ENCODE measurements at places on chromosomes 1 and 21.

GRCh38 chr1:57423135-57423655 is 665 bp downstream of the DAB1 start:
- DNase-seq: no peak

GRCh38 chr21:36021251-36021837 is 39.0 kb downstream of the SETD4 start:
- no peak for DNase-seq

DNA sequence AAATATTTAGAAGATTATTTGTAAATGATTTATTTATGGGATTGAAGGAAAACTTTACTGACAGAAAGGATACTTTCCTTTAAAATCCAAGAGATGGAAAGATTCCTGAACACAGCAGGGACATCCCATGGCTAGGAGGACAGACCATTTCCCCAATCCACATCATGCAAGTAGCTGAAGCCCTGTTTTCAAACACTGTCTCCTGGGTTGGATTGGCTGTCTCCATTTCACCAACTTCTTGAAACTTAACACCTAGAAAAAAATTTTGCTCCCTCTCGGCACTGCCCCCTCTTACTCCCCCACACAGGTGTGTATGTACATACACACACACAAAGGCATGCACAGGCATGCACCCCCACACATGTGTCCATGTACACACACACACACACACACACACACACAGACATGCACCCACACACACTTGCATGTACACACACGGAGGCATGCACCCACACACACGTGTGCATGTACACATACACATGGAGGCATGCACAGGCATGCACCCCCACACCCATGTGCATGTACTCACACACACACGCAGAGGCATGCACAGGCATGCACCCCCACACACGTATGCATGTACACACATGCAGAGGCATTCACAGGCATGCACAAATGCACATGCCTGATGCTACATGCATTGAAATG is 320.0 kb downstream of the CHRM3 start:
- DNase-seq: no peak

DNA sequence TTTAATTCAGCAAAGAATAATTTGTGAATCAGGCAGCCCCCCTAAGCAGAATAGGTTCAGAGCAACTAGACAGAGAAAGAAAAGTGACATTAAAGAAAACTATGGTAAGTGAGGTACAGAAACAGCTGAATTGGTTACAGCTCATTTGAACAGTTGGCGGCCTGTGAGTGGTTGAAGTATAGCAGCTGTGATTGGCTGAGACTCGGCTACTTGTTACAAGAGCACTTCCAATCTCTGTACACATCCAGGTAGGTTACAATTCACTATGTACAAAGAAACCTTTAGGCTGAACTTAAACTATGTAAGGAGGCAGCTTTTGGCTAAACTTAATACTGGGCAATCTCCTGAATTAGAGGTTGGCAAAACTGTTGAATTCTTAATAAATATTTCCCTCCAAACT is 171.1 kb upstream of the LHX8 start:
- no peak for DNase-seq

DNA sequence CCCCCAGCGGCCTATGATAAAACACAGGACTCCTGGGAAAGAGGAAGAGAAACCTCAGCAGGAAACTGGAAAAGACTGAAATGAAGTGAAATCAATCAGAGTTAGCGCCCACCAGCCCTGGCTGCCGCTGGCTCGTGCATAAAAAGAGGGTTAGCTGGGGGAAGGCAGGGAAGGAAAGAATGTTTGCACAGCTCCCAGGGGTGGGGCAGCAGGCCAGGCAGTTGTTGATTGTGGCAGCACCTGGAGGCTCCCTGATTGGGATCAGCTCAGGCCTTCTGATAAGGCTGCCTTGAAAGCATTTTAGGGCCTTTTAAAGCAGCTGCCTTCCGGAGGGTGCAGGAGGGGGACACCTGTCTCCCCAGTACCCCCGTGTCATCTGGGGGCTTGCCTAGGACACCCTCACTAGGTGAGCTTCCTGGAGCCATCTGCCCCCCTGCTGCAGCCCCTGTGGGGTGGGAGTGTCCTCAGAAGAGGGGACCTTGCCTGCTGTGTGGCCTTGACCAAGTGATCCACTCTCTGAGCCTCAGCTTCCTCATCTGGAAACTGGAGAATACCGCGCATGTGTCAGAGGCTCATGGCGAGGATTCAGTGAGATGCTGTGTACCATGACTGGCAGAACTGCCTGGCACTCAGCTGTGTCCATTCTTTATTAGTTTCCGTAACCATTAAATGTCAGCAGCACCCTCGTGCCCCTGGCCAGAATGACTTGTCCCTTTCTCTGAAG is 6.6 kb downstream of the EPHB2 start:
- no peak for DNase-seq

- DNase-seq: no peak
These were observed 3.2 kb upstream of the ARHGAP30 start for GRCh38 chr1:161072751-161073449.

DNA sequence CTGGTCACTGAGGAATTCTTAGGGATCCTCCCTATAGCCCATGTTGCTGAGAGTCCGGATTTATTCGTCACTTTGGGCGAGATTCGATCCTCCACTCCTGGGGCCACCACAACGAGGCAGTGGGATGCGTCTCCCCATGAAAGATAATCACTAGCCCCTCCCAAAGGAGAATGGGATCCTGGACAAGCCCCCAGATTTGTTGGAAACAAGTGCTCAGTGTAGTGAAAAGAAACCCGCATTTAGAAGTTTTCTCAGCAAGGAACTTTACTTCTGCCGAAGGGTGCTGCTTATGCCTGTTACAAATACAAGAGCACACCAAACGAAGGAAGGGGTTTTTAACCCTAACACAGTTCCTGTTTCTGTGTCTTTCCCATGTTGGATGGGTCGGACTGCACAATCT is 83.3 kb downstream of the ZFYVE9 start:
- DNase-seq: no peak

- no peak for DNase-seq
These were observed 52.8 kb downstream of the ELK4 start for GRCh38 chr1:205578780-205579571.

DNA sequence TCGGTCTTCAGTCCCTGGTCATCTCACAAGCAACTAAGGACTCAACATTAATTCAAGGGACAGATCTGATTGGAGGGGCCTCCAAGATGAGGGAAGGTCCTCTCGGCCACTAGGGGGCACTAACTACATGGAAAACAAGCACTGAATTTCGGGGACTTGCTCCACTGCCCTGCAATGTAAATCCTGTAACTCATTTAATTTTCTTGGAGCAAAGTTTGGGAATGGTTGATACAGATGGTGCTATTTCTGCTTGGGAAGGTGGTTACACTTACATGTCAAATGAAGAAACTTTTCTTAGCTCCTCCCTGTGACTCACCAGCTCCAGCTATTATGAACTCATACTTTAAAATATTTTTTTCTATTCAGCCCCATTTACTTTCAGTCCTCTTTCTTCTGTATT is 97.4 kb upstream of the KCNJ15 start:
- peak; percentile 32 for DNase-seq

DNA sequence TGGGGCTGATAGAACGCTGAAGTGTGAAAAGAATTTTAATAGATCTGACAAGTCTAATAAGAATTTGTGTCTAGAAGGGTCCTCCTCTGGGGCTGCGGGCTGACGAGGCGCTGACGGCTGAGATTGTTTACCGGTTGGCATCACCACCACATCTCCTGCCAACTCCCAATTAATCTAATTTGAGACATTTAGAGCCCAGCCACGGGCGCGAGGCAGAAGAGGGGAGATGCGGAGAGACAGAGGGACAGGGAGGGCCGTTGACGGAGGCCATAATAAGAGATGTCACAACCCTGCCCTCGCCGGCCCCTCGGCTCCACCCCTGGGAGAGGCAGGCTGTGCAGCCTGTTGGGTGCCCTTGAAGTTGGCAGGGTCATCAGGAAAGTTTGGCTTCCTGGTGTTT is 109.3 kb downstream of the PAX7 start:
- DNase-seq: no peak

DNA sequence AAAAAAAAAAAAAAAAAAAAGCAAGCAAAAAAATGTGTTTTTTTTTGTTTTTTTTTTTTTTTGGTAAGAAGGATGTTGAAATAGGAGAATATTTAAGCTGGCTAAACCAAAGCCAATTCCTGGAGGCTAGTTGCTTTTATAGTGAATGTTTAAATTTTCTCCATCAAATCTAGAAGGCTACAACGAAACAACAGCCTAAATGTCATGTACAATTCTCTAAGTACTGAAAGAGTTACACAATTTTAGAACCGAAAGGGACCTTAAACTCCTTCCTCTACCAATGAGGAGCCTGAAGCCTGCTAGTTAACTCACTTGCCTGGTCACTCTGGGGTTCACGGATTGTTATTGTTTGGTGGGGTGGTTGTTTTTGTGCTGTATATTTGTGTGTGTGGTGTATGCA is 3.5 kb downstream of the WLS start:
- no peak for DNase-seq

GRCh38 chr1:155038602-155039307 is 5.1 kb downstream of the DCST1 start:
- no peak for DNase-seq

GRCh38 chr1:27599605-27600497 is 4.1 kb downstream of the AHDC1 start:
- no peak for DNase-seq
